NCI-H2081 treated with DMSO at 0.1 percent for 48 hours (cell line): ENCODE measurements at places on chromosomes 6 and 20.

DNA sequence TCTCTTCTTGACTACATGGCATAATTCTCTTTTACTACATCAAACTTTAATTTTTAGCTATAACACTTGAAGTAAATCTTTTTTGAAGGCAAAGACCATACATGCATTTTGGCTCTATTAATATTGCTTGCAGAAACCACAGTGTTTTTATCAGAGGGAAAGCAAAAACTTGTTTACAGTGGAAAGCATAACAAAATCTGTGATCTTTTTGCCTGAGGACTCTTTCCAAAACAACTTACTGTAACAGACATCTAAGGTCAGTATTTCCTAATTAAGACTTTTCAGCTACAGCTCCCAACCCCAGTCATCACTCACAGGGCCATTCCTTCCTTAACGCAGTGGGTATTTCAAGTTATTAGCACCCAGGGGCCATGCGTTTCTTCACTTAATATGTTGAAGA is 274.7 kb downstream of the CDKAL1 start:
- DNase-seq: no peak

DNA sequence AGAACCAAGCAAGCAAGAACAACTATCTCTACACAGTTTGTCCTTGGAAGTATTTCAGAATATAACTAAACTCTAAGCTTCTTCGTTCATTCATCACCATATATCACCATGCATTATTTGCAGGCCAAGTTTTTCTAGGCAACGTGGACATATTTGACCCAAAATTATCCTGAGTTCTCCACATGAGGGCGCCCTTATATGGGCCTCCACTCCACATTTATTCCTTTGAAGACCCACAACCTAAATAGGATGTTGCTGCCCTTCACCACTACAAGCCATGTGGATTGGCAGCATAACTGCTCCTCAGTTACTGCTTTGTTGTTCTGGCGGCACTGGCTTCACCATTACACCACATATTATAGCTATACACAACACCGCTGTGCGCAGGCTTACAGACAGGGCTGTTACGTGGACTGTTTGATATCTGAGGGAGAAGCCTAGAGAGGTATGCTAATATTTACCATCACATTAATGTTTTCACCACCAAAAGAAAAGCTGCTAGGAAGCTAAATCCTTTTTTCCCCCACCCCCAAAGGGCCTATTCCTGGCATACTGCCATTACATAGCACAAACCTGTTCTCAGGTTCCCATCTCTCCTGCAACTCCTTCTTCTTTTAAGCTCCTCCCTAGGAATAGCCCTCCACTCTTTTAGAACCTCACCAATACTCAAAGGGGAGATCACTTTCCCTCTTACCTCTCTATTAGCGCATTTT is 411.7 kb downstream of the C6orf118 start:
- peak; percentile 42 for DNase-seq

GRCh38 chr20:8932192-8933165 is 136.4 kb upstream of the PLCB4 start:
- DNase-seq: no peak

GRCh38 chr6:14020551-14020950 is 95.8 kb downstream of the RNF182 start:
- no peak for DNase-seq

- no peak for DNase-seq
Observed at GRCh38 chr20:14582855-14583254, 245.4 kb upstream of the FLRT3 start.

- no peak for DNase-seq
Observed at GRCh38 chr20:60641879-60642447, 610.1 kb upstream of the CDH4 start.

DNA sequence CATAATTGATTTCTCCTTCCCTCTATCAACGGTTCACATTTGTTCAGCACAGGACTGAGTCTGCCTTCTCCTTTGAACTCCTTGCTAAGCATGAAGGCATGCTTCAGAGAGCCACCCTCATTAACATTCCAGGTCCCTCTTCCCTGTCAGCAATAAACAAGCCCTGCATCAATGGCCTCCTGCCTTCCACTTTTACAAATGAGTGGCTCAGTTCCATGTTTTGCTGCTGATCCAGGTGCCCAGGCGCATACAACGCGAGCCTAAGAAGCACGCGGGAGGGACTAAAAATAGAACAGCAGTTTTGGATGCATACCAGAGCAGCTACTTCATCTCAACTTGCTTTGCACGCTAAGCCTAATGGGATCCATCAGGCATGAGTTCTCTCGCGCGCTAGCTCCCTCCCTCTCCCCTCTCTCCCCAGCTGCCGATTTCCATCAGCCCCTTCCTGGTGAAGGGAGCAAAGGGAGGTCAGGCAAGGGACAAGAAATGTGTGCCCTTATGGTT is 53.4 kb downstream of the TRAF3IP2 start:
- peak; percentile 79 for DNase-seq

DNA sequence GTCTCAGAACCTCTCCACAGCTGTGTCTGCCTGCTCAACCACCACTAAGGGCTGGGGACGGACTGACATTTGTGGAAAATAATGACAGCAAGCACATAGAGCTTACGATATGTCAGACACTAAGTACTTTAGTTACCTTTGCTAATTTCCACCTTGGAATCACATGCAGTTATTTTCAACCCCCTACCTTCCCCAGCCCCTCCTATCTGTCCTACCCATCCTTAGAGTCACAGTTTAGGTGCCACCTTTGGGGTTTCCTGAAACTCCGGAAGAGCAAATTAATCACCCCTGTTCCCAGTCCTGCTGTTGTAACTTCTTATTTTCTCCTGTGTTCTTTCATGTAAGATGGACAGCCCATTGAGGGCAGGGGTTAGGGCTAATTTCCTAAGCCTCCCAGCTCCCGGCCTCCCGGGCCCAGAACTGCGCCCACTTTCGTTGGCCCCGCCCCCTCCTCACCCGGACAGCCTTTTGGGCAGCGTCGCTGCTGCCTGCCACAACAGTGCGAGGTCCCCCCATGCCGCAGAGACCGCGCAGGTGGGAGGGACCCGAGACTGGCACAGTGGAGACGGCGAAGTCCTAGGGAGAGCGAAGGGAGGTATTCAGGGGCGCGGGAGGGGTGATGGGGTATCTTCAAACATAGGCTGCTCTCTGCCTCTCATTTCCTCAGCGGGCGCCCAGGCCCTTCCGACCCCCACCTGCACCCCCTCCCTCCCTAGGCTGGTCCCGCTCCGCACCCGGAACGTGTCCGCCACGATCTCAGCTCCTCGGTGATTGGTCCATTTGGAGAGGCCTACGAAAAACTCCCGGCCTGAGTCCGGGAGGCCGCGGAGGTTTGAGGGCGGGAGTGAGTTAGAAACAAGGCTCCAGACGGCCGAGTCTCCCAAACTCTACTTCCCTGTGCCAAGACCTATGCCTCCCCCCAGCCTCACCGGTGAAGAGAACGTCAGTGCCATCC is 1.1 kb downstream of the DDAH2 start:
- no peak for DNase-seq

DNA sequence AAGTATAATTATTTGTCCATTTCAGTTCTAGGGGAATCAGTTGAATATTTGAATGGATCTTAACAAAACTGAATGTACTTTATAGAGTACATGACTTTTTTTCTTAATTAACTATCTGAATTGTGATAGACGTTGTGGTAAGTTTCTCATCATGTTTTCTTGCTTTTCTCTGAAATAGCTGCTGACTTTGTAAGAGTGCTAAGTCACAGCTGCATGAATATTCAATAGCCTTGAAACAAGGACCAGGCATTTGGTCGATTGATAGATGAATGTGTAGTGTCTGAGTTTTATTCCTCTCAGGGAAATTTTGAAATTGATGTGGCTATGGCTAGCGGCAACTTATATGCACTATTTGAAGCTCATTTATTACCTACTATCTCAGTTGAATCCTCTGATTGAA is 56.0 kb downstream of the ADGRB3 start:
- no peak for DNase-seq

DNA sequence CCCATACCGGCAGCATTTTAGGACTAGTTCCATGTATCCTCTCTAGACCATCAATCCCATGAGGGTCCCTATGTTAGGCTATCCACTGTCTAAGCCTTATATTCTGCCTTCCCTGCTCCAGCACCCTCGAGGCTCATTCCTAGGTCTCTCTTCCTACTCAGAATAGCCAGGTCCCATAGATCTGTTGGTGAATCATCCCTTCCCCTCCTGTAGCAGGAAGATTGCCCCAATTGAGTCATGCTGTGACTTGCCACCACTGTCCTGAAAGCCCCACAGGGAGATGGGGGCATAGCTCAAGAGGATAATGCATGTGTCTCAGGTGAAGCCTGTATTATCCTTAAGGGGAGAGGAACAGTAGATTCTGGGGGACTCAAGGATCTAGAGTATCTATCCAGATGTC is 143.1 kb upstream of the MOCS1 start:
- no peak for DNase-seq

DNA sequence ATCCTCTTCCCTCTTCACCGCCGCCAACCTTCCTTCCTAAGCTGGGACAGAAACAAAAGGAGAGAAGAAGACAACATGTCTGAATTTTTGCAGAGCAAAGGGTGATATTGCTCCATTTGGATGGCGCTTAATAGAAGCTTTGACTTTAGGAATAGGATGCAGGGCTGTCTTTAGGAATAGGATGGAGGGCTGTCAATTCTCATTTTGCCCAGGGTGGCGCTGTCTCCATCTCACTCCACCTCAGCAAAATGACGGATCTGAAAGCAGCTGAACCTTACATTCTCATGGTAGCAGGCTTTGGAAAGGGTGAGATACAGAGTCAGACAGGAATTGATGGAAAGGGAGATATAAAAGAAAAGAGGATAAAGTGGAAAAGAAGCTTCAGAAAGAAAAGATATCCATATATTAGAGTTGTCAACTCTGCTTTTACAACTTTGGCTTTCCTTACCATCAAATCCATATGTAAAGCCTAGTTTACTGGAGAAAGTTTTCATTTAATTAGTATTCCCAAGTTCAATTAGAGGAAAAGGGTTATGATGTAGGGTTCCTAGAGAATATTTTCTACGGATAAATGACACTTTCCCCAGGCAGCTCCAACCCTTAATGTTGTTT is 2.4 kb downstream of the MTCL3 start:
- DNase-seq: no peak

DNA sequence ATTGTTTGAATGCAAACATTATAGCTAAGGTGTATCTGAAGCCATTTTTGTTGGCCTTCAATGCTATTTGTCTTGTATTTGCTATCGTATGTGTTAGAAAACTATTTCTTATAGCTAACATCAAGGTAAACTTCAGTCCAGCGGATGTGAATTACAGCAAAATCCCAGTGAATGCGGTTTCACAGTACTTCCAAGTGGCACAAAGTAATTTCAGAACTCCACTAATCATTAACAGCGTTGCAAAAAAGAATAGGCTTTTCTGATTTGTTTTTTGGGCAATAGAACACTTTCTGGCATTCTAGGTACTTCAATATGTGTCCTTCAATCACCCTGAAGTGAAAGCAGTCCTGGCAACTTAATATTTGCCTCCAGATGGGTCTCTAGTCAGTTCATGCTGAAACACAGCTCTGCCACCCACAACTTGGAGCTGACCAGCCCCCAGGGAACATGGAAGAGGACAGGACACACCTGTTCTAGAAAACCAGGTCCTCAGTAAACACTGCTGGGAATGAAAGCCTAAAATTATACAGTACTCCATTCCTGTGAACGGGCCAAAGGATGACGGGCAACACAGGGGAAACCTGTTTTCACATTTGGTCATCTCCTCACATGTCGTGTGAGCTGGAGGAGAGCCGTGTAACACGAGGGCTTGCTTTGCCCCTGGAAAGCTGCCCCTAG is 9.7 kb upstream of the MRPS10 start:
- no peak for DNase-seq

DNA sequence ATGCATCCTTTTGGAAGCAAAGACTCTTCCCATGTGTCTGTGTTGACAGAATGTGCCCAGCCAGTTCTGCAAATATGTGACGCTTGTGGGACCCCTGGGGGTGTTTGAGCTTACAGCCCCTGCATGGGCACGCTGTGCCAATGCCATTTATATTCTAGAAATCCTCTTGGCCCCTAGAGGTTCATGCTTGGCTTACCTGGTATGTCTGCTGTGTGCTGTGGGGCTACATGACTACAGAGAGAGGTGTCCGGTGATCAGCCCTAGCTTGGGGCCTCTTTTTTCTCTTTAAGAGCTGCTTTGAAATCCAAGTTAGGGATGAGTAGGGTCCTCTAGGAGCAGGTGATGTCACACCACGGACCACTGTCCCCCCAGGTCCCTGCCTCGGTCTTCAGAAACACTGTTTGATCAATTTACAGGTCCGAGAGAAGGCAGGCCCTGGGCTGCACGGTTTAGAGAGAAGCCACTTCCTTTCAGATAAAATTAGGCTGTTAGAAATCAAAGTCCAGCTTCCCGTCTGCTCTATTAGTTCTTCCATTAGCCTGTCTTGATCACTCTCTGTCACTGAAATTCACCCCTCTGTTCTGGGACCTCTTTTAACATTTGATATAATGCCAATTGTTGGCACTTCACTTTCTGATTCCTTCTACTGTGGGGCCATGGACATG is 26.5 kb downstream of the BCAS4 start:
- no peak for DNase-seq

GRCh38 chr20:50008007-50008406 is 25.2 kb downstream of the SNAI1 start:
- DNase-seq: no peak

DNA sequence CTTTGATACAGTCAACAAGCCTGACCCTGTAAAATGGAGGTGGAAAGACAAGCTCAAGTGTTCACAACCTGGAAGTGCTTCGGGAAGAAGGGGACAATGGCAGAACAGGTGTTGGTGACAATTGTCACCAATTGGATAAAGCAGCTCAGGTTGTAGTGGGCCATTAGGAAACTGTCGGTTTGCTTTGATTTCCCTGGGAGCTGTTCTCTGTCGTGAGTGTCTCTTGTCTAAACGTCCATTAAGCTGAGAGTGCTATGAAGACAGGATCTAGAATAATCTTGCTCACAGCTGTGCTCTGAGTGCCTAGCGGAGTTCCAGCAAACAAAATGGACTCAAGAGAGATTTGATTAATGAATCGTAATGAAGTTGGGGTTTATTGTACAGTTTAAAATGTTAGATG is 15.0 kb downstream of the CCR6 start:
- DNase-seq: no peak

DNA sequence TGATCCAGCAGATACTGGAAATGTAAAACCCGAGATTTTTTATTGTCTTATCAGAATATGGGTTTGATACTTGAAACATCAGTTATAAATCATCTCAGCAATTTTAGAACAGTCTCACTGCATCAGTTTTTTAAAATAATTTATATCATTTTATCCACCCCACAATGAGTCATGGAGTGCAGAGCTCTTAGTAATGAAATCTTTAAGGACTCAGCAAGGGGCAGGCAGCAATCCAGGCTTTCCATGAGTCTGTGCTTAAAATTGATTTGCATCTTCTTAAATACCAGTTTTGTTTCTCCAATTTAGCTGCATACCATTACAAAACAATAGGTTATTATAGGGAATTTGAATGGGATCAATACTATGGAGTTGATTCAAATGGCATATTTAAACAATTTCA is 832.3 kb downstream of the C6orf118 start:
- DNase-seq: no peak

DNA sequence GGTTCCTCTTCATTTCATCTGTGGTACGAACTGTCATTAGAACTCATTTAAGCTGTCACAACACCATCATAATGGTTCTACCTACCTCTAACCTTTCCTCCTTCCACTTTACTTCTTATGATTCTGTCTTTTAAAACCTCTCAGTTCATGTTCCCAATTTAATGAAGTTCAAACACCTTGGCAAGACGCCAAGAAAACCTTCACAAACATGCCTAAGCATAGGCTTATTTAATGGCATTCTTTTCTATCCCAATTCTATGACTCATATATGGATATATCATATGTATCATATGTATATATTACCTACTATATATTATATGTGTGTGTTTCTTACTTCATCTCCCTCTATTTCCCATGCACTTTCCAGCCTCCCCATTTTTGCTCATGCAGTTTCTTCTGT is 283.4 kb upstream of the TBX18 start:
- DNase-seq: no peak

GRCh38 chr6:1558388-1558787 is 51.3 kb upstream of the FOXC1 start:
- no peak for DNase-seq
